ENCODE measurements at places on chromosomes 12 and 14.

GRCh38 chr14:81472096-81472800, 61.4 kb downstream of the SEL1L start:
- DNase-seq = no peak

- DNase-seq = no peak
These were observed 2.5 kb upstream of the INF2 start for GRCh38 chr14:104686624-104687517.

- DNase-seq = no peak
These were observed 138.4 kb downstream of the ZFP36L1 start for GRCh38 chr14:68654471-68654941.

GRCh38 chr12:81953541-81953940, 194.4 kb upstream of the PPFIA2 start:
- no peak for DNase-seq

DNA sequence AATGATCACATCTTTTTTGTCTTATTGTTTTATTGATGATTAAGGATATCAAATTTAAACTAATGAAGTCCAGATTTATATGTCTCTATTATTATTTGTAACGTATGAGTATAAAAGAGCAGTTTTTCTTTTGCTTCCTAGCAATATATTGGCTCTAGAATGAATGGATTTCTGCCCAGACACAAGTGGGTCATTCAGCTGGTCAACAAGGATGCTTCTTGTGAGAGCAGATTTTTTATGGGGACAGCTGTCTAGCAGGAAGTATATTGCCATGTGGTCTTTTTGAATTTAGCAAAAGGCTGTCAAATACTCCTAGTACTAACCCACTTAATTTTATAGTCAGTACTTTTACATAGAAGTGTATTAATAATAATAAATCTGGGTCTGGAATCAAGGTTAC, 1071.1 kb upstream of the FLRT2 start:
- peak; percentile 23 for DNase-seq

DNA sequence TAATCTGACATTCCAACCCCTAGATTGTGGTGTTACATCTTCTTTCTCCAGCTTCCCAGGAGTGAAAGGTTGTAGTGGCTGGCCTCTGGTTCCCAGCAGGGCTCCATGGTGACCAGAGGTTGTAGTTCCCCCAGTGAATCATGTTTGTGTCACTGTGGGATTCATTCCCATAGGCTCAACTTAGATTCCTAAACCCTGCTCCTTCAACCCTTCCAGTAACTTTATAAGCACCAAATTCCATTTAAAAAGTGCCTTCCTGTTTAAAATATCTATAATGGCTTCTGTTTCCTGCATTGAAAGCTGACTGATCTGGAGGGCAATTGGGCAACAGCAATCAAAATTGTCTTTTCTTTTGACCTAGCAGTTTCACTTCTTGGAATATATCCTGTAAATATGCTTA, 40.5 kb upstream of the TBC1D15 start:
- DNase-seq = no peak

- DNase-seq = no peak
These were observed 1.2 kb downstream of the GSC start for GRCh38 chr14:94768521-94769390.

- DNase-seq = peak; percentile 74
These were observed 663 bp downstream of the PTGER2 start for GRCh38 chr14:52314595-52315354.

- DNase-seq = no peak
These were observed 2.3 kb downstream of the LRRC74A start for GRCh38 chr14:76828339-76829012.

GRCh38 chr14:50772412-50772811, 58.5 kb downstream of the NIN start:
- DNase-seq = peak; percentile 22

GRCh38 chr12:60197589-60197988, 601.8 kb downstream of the SLC16A7 start:
- DNase-seq = no peak

GRCh38 chr14:65321370-65321875, 91.1 kb upstream of the FUT8 start:
- no peak for DNase-seq

GRCh38 chr12:82480606-82481005, 122.3 kb downstream of the METTL25 start:
- DNase-seq = no peak

DNA sequence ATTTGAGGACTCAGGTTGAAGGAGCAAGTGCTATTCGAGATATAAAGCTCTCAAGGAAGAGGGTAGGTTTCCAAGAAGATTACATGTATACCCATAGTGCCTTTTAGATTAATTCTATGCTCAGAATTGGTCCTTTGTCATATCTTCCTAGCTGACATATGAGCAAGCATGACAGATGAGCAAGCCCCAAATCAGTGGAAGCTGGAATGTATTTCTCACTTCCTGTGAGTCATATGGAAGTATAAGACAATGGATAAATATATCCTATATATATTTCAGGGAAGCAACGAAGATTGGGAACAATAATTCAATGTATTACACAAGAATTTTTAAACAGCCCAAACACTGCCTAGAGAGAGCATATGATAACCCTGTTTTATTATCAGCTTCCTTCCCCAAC, 674.1 kb upstream of the ATXN7L3B start:
- DNase-seq = no peak

DNA sequence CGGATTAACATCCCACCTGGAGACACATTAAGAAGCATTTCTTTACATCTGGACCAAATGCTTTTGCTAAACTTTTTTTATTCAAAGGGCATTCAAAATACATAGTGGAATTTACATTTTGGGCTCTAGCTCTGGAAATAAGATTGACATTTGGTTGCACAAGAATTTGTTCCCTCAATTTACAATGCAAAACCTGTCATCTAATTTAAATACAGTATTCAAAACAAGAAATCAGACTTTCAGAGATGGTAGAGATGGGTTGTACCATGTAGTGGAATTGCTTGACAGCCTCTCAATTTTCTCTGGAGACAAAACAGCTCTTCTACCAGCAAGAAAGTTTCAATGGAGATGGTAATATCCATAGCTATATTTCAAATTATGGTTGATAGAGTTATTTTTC, 275.8 kb downstream of the ATP23 start:
- no peak for DNase-seq

DNA sequence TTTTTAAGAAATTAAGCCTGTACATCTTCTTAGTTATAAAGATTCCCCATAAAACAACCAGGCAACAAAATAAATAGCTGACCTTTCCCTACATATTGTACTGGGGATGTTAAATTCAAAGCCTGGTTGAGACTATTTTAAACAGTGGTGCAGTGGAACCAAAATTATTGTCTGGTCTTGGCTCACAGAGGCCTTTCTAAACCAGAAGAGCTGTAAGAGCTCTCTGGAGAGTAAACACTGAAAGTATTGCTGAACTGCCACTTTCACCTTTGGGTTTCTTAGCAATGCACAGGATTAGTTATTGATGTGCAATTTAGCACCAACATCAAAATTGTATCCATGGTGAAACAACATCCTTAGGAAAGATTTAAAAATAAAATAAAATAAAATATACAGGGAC, 20.6 kb downstream of the RACGAP1 start:
- DNase-seq = no peak

DNA sequence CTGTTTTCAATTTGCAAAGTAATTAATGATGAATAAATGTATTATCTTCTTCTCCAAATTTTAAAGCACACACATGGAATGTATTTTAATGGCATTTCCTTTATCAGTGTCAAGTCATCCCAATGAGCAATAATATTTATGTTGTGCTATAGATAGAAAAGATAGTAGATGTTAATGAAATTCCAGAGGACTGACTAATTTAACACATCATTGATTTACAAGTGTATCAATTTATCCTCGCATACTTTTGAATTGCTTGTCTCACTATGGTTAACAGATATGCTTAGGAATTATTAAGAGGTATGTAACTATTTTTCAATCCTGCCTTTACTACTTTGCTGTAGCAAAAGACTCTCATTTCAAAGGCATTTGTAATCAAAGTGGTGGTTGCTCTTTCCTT, 842.9 kb downstream of the SLC6A15 start:
- DNase-seq = no peak

GRCh38 chr14:59882957-59883356, 12.4 kb upstream of the RTN1 start:
- DNase-seq = no peak

- no peak for DNase-seq
These were observed 671.8 kb downstream of the RPS29 start for GRCh38 chr14:48914382-48914781.

GRCh38 chr12:80714055-80714454, 2.7 kb upstream of the MYF5 start:
- DNase-seq = no peak

GRCh38 chr14:99647411-99647810, 2.5 kb downstream of the HHIPL1 start:
- DNase-seq = no peak

DNA sequence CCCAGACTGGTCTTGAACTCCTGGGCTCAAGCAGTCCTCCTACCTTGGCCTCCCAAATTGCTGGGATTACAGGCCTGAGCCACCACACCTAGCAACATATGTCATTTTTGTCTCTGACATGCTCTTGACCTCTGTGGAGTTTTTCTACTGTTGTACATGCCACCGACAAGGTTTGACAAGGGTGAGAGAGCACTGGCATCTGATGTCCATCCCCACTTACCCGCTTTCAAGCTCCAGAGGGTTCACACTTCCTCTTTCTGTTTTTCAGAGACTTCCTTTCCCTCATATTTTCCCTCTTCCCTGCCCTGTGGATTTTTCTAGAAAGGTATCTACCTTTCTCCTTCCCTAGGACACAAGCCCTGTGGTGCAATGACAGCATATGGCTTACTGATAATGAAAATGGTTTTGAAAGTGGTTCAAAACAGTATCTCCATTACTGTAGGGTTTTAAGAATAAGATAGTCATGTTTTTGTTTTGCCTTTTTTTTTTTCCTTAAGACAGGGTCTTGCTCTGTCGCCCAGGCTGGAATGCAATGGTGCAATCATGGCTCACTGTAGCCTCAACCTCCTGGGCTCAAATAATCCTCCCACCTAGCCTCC, 27.7 kb upstream of the PLEKHG3 start:
- no peak for DNase-seq

- no peak for DNase-seq
These were observed 81.9 kb upstream of the PELI2 start for GRCh38 chr14:56036353-56036752.

- no peak for DNase-seq
These were observed 55.0 kb upstream of the BICD1 start for GRCh38 chr12:32051511-32052211.

- DNase-seq = peak; percentile 47
These were observed at the start of gene BMP4 for GRCh38 chr14:53956427-53957201. Gene BMP4 (minus strand): TSS chr14:53956825. CDS start chr14:53952222, 4,603 bp downstream.

GRCh38 chr14:103628221-103628683, 759 bp upstream of the KLC1 start:
- peak; percentile 8 for DNase-seq

Data from NCI-H1417 (cell line).